Activated CD4-positive, alpha-beta T cell treated with anti-CD3 and anti-CD28 coated beads for 1 hour (primary cell): ENCODE measurements at places on chromosomes 3 and 15.

GRCh38 chr15:73323956-73324355 lies 44.8 kb downstream of the HCN4 start:
- DNase-seq: no peak

- no peak for DNase-seq
These were observed 665.5 kb downstream of the NTRK3 start for GRCh38 chr15:87591042-87591441.

DNA sequence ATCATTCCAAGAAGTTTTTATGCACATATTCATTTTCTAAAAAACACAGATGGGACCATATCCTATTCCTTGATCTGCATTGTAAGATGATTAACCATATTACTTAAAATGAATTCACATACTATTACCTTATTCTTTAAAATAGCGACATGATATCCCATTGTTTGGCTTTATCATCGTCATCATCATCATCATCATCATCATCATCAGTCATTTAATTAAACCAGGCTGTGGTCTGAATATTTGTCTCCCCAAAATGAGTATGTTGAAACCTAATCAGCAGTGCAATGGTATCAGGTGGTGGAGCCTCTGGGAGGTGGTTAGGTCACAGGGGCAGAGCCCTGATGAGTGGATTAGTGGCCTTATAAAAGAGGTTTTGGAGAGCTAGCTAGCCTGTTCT lies 4.4 kb downstream of the TRAK1 start:
- DNase-seq: no peak

- no peak for DNase-seq
These were observed 61.6 kb downstream of the RGMA start for GRCh38 chr15:93027413-93027812.

GRCh38 chr15:69612112-69612511 lies 159.5 kb downstream of the RPLP1 start:
- DNase-seq: no peak

GRCh38 chr3:52359116-52359855 lies 43.2 kb downstream of the DNAH1 start:
- DNase-seq: no peak

DNA sequence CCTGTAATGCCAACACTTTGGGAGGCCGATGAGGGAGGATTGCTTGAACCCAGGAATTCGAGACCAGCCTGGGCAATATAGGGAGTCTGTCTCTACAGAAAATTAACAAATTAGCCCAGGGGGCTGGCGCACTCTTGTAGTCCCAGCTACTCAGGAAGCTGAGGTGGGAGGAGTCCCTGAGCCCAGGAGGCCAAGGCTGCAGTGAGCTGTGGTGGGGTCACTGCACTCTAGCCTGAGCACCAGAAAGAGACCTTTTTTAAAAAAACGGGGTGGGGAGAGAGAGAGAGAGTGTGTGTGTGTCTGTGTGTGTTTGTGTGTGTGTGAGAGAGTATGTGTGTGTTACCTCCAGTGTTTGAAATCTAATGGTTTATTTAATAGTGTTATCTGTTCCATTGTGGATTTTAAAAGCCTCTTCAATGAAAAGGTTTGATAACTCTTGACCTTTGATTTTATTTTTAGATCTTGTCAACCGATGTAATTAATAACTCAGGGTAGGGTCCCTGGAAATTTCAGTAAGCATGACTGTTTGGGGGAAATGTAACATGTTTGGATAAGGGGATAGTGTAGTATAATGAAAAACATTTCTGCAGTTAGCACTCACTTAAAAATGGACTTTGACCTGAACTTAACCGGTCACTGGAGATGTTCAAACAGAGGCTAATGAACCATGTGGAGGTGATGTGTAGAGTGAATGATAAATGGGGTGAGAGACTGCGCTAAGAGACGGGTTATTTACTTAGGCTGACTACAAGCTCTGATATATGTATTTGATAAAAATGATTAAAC lies 29.7 kb downstream of the LRCH3 start:
- DNase-seq: no peak

- no peak for DNase-seq
These were observed 1.1 kb downstream of the ITPR1 start for GRCh38 chr3:4493941-4494894.

DNA sequence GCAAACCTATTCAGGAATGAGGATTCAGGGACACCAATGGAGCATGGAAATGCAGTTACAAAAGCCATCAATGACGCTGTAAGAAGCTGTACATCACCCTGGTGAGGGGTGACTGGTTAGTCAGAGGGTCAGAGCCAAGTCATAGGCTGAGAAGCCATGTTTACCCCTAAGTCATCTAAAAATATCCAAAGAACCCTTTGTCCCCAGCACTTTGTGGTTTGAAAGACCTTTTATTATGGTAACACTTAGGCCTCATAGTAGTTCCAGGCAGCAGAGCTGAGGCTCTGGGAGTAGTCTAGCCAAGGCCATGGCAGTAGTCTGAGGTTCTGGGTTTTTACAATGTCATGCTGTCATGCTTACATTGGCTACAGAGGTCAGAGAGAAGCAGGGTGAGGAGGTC lies 131.2 kb downstream of the CTNNB1 start:
- no peak for DNase-seq

GRCh38 chr3:50314816-50315215 lies 7.7 kb downstream of the HYAL2 start:
- no peak for DNase-seq

DNA sequence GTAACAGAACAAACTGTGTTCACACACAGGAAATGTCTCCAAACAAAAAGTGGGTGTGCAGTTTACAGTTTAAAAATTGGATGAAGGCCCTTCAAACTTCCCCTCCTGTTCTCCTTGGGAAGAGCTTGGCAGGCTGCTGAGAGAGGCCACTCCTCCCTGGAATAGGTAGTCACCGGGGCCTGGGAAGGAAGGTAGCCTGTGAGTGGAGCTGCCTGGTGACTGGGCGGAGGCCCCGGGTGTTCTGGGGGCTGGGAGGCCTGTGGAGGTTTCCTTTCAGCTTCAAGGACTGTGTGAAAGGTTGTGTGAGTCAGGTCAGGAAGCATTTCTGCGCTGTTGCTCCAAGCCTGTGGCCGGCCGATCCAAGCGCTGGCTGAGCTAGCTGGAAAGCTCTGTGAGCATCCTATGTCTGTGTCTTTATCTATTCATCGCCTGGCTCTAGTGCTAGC lies 14.1 kb downstream of the SLCO3A1 start:
- no peak for DNase-seq

DNA sequence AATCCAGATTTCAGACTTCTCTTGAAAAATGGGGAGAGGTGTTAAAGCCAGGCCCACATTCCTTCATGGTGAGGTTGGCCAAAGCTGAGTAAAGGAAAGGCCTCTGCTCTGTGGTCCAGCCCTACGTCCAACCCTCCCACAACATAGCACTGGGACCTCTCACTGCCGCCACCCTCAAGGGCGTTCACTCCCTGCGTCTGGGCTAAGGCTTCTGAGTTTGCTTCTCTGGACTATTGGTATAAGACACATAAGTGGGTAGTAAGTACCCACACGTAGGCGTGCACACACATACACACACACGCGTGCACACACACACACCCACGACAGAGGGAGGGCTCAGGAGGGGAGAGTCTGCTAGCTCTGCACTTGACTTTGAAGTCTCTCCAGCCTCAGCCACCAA lies 80.2 kb upstream of the PXYLP1 start:
- DNase-seq: no peak

GRCh38 chr15:29669823-29670222 lies 152.4 kb downstream of the TJP1 start:
- no peak for DNase-seq

- no peak for DNase-seq
These were observed at the start of gene ARPP21 for GRCh38 chr3:35639254-35640186. Gene ARPP21, plus strand, starts transcription at chr3:35639525. Its CDS starts 42,227 bp downstream, at chr3:35681752.

GRCh38 chr3:33652736-33653135 lies 65.3 kb downstream of the CLASP2 start:
- DNase-seq: no peak

DNA sequence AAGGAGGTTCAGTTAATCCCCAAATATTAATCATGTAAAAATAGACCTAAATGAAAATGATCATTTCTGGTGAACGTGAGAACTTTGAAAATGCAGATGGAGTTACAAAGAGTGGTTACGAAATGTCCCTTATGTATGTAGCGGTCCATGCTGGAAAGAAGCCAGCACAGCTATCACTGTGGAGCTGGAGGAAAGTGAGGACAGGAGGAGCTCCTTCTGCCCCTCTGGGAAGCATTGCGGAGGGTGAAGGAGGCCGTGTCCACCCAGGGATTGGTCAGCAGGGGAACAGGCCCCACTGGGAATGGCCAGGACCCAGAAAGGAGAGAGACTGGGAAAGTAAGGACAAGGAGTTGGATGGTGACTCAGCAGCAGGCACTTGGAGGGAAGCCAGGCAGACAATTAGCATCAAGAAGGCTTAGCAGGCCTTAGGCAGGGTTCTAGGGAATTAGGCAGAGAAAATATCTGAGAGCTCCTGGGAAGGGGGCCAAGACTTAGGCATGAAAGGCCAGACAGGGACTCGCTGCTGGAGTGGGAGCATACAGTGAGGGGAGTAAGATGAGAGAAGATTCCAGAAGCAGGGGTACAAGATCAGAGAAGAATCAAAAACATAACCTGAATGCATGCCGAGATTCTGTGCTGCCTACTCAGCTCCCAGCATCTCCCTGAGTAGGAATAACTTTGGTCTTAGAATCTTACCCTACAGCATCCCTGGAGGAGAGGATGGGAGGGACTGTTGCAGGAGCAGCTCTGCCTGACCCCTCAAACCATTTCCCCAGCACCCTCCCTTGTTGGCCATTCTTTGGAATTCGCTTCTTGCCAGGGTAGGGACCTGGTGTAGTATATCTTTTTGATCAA lies 171.0 kb upstream of the UMPS start:
- no peak for DNase-seq

DNA sequence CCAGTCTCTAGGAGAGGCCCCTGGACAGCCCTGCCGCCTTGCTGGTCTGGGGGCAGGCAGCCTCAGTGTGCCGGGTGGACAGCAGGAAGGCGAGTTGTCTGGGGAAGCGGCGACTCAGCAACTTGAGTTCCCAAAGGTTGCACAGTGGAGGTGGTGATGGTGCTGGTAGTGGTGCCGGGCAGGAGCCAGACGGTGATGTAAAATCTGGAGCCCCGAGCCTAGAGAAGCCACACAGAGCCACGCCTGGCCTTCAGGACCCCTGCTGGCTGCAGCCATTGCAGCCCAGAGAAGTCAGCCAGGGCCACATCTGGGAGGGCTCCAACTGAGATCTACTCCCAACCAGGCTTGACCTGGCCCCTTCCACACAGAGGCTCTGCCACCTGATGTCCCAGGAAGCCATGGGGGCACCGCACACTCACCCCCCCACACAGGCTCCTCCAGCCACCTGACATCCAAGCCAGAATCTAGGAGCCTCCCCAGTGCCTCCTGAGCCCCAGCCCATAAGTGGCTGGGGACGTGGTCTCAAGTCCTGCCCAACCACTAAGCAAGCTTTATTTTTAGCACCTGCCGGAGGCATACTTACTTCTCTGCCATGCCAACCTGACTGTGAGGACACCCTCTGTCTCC lies 8.8 kb downstream of the C3orf22 start:
- DNase-seq: no peak

GRCh38 chr3:77553240-77553639 lies 513.3 kb downstream of the ROBO2 start:
- DNase-seq: no peak

DNA sequence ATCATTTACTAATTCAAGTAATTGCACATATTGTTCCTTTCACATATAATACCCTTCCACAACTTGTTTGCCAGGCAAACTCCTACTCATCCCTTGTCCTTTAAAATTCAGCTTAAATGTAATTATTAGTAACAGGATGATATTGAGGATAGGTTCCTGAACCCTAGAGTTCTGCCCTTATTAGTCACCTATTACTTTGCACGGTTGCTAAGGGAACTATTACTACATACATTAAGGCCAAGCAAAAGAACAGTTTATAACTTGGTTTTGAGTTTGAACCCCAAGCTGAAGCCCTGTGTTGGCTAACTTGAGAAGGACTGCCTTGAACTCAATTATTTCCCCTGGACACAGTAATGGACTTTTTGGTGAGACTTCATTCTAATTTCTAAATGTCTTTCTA lies 529.7 kb downstream of the IGSF11 start:
- DNase-seq: no peak

- no peak for DNase-seq
These were observed 48.5 kb upstream of the SLC4A7 start for GRCh38 chr3:27532426-27533260.

DNA sequence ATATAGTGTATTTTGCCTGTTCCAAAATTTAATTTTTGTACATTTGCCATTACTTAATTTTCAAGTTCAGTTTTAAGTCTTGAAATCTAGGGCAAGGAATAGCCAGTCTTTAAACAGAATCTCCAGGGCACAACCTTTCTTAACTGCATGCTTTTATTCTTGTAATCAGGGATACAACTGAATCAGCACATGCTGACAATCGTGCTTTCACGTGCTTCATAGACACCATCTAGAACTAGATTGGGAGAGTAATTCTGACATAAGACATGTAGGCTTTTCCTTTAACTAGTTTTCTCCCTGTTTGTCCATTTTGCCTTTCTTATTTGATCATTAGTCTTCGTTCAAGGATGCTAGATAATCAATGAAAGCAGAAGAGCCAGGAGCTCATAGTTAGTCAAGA lies 650.4 kb upstream of the CADM2 start:
- no peak for DNase-seq

- no peak for DNase-seq
These were observed 14.5 kb downstream of the NEK10 start for GRCh38 chr3:27354588-27355203.

DNA sequence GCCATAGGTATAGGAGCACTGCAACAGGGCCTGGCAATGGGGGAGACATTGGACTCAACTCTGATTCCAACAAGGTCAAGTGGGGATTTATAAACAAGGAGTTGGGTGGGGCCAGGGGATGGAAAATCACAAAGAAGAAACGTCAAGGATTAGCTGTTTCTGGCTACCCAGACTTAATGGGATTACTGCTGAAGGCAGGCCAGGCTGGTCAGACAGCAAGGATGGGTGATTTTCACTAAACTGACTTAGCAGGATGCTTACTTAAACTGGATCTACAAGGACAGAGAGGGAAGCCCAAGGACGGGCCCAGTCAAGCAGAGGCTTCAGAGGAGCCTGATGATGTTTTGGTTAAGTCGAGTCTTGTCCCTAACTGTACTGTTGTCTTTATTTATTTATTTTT lies 76.2 kb downstream of the USP13 start:
- DNase-seq: no peak

GRCh38 chr3:46416125-46416810 lies 9.2 kb downstream of the CCRL2 start:
- DNase-seq: no peak

GRCh38 chr3:61875046-61875844 lies 313.9 kb downstream of the PTPRG start:
- no peak for DNase-seq

DNA sequence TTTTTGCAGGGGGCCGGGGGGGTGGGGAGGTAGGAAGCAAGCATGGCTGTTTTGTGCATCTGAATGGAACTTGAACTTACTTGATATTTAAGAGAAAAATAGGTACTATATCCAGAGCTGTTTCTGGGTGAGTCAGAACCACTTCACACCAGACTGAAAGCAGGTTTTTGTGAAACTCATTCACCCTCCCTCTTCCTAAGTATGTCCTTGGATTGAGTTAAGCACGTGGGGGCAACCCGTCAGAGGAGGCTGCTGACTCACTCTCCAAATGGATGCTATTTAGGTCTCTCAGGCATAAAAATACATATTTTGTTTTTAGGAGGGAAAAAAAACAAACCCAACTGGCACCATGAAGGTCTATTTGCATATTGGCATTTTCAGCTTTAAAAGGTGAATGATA lies 270.3 kb downstream of the RYR3 start:
- DNase-seq: no peak
